HS-5 (cell line): ENCODE measurements at places on chromosomes 5 and 9.

GRCh38 chr5:160685219-160685618 lies 166.8 kb downstream of the ATP10B start:
- no peak for DNase-seq

DNA sequence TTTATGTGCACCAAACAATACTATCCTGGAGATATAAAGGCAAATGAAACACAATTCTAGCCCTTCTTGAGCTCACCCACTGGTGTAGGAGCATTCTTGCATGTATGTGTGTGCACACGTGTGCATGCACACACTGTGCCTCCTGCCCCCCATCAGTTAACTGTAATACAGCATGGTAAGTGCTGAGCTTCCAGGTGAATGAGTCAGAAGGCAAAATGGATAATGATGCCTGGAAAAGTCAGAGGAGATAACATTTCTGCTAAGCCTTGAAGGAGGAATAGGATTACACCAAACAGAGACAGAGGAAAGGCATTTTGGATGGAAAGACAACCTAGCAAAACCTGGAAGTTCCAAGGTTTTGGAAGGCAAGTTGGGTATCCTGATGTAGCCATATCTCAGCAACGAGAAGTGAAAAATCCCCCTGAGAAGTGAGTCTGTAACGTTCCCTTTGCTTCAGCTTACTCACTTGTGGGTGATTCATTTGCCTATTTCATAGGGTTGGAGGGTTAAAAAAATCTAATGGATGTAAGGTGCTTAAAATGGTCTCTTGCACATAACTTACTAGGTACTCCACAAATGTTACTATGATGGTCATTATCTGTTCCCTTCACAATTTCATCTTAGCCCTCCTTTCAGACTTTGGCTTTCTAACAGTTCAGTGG lies 101.4 kb upstream of the STC2 start:
- DNase-seq = peak; percentile 16

DNA sequence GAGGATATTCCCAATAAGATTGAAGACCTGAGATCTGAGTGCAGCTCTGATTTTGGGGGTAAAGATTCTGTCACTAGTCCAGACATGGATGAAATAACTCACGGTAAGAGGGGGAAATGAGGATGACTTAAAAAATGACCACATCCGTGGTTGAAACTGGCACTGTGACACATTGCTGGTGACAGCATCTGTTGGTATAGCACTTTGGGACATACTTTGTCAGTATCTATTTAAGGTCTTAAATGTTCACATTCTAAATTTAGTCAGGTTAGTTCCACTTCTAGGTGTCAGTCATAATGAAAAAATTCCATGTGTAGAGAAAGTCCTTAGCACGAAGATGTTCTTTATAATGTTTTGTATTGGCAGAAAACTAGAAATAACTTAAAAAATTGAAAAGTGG lies 70.9 kb downstream of the GAPVD1 start:
- DNase-seq = no peak

DNA sequence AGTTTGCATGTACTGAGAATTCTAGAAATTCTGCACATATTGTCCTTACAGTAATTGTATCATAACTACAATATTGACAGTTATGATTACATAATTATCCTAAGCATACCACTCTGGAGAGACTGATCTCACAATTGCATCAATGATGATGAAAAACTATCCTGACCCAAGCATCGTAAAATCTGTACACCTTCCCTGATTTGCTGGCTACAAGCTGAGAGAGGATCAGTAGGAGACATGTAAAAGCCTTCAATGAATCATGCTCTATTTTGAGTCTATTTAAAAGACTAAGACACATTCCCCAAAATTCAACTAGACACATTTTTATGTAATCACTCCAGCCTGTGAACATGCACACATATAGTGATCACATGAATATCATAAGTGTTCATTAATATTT lies 1833.8 kb downstream of the EFNA5 start:
- no peak for DNase-seq

GRCh38 chr5:80389580-80389979 lies 18.3 kb upstream of the ZFYVE16 start:
- DNase-seq = no peak

DNA sequence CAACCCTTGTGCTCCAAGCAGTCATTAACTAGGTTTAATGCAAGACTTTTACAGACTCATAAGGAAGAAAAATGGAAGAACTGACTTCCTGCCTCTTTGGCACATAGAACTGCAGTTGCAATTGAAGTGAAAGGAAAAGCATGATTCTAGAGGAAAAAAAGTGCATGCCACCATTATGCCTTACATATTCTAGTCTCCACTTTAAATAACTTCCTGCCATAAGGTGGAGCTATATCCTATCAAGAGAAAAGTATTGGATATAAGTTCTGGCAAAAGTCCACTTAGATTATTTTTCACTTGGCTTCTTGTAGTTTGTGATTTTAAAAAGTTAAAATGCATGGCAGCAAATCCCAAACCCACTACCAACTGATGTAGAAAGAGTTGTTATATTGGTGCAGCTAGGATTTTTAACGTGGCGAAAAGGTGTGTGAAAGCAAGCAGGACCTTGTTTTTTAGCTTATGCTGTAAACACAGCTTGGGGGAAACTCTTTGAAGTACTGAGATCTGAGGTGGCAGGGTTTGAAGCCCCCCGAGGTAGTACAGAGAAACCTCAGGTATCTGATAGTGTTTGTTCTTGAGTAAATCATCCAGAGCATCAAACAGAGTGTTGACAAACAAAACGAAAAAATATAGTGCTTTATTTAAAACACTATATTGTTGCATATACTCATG lies 117.9 kb downstream of the ANXA1 start:
- peak; percentile 26 for DNase-seq

- peak; percentile 25 for DNase-seq
Measured at GRCh38 chr5:168424594-168425323, 61.5 kb upstream of the RARS1 start.

DNA sequence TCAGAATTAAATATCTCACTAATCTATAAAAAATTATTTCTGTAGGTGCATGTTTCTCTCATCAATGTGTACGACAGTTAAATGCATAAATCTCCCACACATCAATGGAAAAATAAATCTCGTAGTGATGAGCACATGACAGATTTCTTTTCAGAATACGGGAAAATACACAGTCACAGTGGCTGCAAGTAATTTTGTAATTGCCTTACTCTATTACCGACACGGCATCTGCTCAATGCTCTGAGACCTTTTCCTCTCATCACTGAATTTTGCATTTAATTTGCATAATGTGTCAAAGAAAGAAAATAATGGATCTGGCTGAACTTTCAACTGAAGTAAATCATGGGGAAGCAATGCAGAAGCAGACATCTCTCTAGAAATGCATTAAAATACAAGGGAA lies 37.2 kb downstream of the PDE4D start:
- DNase-seq = no peak

GRCh38 chr9:131001021-131001420 lies 8.0 kb upstream of the LAMC3 start:
- no peak for DNase-seq

DNA sequence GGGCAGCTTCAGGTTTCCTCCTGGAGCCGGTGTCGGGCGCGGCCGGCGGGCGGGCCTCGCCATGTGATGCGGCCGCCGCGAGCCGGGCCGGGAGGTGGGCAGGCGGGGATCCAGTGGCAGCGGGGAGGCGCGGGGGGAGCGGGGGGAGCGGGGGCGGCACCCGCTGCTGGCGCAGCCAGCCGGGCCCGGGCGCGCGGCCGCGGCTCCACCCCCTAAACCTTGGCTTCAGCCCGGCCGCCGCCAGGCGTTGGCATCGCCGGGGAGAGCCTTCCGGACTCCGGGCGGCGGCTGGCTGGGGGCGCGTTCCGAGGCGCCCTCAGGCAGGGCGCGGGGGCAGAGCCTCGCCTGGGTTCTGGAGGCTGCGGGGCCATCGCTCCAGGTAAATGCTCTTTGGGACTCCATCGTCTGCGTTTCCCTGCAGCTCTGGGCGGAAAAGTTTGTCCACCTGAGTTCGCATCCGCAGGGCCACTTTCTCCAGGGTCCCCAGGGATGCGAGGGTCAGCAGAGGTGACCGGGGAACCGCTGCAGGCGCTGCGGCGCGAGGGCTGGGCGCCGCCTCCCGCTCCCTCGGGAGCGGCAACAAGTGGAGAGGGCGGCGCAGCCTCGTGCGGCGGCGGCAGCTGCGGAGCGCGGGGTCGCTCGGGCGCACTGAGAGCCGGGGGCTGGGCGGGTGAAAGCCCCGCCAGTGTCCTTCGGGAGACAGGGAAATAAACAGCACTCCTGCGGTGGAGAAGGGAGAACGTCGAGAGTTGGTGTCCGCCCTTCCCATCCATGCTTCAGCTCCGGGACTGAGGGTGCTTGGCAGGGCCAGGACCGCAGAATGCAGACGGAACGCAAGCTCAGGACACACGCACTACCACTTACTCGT lies at the start of gene ARHGEF28:
TSS of gene ARHGEF28 (plus strand) at position 253 of the 868 bp plus-strand sequence. CDS start 58,656 bp downstream, outside the sequence.
- DNase-seq = no peak

- no peak for DNase-seq
Measured at GRCh38 chr5:106595864-106596263, 1074.9 kb downstream of the EFNA5 start.

- DNase-seq = peak; percentile 16
Measured at GRCh38 chr9:6827439-6828145, 69.8 kb downstream of the KDM4C start.
